Karpas-422 (cell line): ENCODE measurements at places on chromosomes 16 and 17. TPM values are rescaled to one million over a fixed set of nuclear protein-coding genes. Genes with fewer than 3 reads are reported as not detected.
A peak's percentile ranks its signal among the peaks of the same experiment; 100 is the strongest.

Gene ZG16
- total RNA-seq = not detected in 2 replicates

Gene KRT27
- total RNA-seq = not detected in 2 replicates

Gene RNF227
- total RNA-seq = 2.1 and 3.5 TPM in 2 replicates

Gene MMP25
- total RNA-seq = 0.15 and 0.47 TPM in 2 replicates

Gene SDR42E1
- total RNA-seq = 4.4 TPM in 2 replicates

Gene GPRC5B
- not detected in 2 replicates for total RNA-seq

Gene FBXW10B
- total RNA-seq = 0.26 TPM in 1 of 2 replicates, not detected in the other

Gene NECAB2
- total RNA-seq = not detected in 2 replicates

DNA sequence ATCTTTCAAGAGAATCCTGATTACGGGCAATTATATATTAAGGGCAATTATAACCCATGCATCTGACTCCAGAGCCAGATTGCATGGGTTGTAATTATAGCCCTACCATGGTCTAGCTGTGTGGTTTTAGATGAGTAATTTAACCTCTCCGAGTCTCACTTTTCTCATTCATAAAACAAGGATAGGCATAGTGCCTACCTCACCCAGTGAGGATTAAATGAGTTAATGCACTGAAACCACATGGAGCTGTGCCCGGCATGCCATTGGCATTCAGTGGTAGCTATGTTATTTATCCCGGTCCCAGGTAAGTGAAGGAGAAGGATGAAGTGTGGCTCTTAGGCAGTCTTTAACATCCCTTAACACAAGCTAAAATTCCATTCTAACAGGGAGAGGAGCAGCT is 6.3 kb downstream of the SNX20 start:
- no peak for DNase-seq

GRCh38 chr17:45162025-45162687 is 481 bp downstream of the HEXIM2 start:
- no peak for DNase-seq

DNA sequence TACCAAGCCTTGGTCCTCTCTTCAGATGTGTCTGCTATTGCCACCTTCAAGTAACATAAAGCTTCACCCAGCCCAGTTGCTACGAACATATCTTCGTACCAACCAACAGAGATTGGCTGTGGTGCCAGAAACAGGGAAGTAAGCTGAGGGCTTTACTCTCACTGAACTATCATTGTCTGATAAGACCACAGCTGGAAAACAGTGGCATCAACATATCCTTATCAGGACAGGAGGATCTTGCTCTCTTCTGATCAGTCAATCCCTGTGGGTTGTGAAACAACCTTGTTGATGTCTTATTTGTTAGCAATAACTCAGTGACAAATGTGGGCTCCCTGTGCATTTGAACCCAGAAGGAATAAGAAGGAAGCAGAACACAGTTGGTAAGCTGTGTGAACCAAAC is 446.3 kb upstream of the MAF start:
- DNase-seq = no peak

DNA sequence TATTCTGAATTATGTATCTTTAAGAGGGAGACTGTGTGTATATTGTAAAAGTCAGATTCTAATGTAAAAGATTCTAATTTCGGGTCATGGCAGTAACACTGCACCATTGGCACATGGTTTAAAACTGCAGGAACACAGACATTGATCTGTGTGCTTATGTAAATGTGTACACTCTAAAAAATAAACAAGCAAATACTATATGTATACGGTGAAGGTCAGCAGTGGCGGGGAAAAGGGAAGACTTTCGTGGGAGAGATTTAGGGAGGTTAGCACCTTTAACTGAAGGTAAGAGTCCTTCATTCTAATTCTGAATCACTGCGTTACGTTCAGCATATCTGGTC is 157.8 kb upstream of the FAM20A start:
- DNase-seq = no peak

DNA sequence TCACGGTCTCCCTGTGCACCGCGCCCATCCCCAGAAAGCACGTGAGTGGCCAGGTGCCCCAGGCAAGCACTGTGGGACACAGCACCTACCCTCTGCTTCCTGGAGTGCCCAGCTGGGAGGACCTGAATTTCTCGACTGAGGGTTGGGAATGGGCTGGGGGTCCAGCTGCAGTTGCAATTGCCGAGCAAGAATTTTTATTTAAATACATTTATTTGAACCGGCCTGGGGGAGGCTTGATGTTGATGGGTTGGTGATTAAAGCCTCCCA is 6.3 kb downstream of the SLC5A2 start:
- no peak for DNase-seq

GRCh38 chr17:10907370-10907769 is 69.5 kb upstream of the PIRT start:
- DNase-seq = no peak

- no peak for DNase-seq
These were observed 25.5 kb downstream of the RAB11FIP3 start for GRCh38 chr16:450785-451512.

GRCh38 chr16:4689091-4689671 is 4.2 kb upstream of the NUDT16L1 start:
- no peak for DNase-seq

DNA sequence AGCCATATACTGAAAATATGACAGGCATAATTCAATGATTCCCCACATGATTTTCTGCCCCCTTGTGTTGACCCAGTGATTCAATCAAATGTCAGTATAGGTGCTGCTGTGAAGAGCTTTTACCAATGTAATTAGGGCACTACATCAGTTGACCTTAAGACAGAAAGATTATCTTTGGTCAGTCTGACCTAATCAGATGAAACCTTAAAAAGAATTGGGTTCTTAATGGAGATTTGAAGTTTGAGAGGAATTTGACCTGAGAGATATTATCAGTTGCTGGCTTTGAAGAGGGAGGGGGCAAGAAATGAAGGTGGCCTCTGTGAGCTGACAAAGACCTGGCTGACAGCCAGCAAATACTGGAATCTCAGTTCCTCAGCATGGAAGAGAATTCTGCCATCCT is 358.7 kb upstream of the CA10 start:
- no peak for DNase-seq

DNA sequence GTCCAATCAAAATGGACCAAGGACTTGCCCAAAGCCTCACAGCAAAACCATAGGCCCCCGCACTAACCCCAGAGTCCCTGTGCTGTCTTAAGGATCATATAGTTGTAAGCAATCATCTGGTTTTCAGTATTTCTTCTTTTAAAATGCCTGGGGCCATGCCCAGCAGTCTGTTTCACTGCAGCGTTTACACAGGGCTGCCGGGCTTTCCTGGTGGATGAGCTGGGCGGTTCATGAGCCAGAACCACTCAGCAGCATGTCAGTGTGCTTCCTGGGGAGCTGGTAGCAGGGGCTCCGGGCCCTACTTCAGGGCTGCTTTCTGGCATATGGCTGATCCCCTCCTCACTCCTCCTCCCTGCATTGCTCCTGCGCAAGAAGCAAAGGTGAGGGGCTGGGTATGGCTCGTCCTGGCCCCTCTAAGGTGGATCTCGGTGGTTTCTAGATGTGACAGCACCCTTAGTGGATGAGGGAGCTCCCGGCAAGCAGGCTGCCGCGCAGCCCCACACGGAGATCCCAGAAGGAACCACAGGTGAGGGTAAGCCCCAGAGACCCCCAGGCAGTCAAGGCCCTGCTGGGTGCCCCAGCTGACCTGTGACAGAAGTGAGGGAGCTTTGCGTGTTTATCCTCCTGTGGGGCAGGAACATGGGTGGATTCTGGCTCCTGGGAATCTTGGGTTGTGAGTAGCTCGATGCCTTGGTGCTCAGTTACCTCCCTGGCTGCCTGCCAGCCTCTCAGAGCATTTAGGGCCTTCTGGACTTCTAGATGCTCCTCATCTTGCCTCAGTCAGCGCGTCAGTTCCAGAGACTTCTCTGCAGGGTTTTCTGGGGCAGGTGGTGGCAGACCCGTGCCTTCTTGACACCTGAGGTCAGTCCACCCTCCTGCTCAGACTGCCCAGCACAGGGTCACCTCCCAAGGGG is 24.8 kb upstream of the STH start:
- DNase-seq = peak; percentile 48

GRCh38 chr17:30964876-30965275 is 6.0 kb upstream of the RNF135 start:
- DNase-seq = no peak

GRCh38 chr17:57397402-57397801 is 141.1 kb downstream of the MSI2 start:
- DNase-seq = no peak

DNA sequence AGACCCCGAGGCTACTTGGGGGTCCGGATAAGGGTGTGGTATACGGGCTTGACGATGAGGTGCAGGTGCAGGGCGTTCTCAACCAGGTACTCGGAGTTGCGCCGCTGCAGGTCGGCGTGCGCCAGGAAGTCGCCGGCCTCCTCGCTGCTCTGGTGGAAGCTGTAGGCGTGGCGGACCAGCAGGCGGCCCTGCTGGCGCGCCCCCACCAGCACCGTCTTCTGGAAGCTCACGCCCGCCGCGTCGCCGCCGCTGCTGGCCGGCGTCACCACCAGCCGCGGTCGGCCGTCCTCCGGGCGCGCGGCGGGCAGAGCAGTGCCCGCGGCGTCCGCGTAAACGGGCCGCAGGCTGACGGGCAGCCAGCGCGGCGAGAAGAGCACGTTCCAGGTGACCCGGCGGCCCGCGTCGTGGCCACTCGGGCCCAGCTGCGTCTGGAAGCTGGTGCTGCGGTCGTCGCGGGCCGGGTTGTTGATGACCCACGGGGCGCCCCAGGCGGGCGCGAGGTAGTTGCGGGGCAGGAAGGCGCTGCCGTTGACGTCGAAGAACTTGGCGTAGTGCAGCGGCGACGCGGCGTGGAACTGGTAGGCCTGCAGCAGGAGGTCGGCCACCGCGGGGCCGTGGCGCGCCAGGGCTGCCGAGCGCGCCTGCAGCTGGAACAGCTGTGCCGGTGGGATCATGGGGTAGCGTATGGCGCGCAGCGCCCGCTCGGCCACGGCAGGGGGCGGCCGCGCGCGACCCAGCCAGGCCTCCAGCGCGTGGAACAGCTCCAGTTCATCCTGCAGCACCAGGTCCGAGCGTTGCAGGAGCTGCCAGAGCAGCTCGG is 4.8 kb downstream of the BTBD17 start:
- DNase-seq = no peak

DNA sequence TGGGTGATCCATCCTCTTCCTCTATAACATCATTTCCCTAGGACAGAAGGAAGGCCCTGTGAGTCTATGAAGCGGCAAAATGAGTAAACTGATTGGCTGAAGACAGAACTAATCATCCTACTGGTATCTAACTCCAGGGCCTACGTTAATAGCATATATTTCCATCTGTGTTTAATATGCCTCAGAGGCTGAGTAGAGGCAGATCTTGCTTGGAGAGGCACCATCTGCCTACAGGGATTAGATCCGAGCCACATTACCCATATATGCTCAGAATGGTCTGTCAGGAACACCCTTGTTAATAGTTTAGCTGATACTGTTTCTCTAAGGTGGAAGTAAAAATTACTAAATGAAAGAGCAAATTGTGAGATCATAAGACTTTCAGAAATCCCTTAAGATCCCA is 13.2 kb upstream of the FOXJ1 start:
- DNase-seq = no peak

DNA sequence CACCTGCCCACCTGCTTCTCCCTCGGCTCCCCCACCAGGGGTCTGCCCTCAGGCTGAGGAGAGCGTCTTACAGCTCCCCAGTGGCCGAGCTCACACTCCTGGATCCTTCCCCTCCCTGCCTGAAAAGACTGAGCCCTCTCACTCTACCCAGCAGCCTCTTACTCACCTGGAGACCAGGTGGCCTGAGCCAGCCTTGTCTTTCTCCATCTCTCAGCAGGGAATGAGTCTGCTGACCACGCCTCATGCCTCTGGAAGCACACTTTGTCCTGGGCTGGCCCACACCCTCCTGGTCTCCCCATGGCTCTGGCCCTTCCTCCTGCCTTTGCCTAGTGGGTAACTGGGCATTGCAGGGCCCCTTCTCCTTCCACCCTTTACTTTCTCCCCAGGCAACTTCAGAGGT is 177.2 kb downstream of the ENGASE start:
- DNase-seq = no peak

DNA sequence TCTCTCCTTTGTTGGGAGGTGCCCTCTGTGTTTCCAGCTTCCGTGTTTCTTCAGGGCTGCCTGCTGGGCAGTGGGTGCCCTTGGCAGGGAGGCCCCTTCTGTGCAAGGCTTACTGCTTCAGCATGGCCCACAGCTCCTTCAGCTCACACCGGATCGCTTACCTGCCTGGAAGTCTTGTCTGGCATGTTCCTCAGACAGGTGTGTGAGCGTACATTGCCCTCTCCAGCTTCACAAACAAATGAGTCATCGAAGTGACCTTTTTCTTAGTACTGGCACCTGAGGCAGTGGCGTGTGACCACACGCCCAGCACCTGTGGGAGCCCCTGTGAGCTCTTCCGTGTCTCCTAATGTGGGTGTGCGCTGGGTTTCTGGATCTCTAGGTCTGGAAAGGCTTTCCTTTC is 3.5 kb downstream of the RAB40C start:
- no peak for DNase-seq

- no peak for DNase-seq
These were observed 139.0 kb downstream of the STX8 start for GRCh38 chr17:9436630-9437029.

GRCh38 chr16:53737552-53737951 is 33.6 kb downstream of the FTO start:
- DNase-seq = peak; percentile 66

DNA sequence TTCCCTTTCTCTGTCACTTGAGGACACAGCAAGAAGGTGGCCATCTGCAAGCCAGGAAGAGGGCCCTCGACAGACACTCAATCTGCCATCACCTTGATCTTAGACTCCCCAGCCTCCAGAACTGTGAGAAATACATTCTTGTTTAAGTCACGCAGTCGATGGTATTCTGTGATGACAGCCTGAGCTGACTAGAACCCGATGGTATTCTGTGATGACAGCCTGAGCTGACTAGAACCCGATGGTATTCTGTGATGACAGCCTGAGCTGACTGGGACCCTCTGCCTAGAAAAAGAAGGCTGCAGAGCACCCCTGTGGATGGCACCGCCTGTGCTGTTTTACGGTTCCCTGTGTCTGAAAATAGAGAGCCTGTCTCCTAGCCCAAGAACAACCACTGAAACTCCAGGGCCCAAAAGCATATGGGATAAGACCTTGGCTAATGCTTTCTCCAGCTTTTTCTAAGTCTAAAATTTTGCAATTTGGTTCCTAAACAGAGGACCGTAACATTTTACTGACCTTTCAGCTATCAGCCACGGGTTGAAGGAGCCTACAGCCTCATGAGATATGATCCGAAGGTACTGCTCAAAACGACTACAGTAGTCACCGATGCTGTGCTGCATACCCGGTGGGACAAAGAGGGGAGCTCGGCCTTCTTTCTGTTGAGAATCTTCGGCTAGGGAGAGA is 33.1 kb upstream of the PITPNM3 start:
- no peak for DNase-seq

DNA sequence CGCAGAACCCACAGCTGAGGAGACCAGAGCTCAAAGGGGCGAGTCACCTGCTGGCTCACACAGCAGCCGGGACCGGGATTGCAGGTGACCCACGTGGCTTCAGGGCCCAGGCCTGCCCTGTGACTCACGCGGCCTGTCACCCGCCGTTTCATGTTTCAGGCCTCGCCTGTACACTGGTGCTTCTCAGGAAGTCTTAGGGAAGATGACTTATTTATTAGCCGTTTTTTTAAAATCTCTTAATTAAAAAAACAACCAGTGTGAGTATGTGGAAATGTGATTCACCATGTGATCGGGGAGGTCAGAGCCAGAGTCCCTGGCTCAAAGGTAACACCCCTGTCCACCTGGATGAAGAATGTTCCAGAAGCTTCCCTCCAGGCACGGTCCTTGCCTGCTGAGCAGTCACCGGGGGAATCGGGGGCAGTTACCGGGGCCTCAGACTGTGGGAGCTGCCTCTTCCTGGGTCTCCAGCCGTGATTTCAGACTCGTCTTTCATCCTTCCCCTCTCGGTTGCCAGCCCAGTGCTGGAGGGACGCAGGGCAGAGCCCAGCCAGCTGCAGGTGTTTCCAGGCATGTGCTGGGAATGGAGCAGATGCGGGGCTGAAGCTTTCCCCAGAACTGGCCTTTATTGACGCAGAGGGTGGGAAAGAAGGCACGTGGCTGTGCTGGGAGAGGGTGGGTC is 49.3 kb downstream of the CMIP start:
- DNase-seq = no peak
